ENCODE measurements at places on chromosomes 11 and 22. TPM values are rescaled to one million over a fixed set of nuclear protein-coding genes. Genes with fewer than 3 reads are reported as not detected.

The SMTNL1 gene
- not detected for total RNA-seq

The PGM2L1 gene
- total RNA-seq = 9.1 TPM

The KRTAP5-2 gene
- not detected for total RNA-seq

The RIC3 gene
- 66.9 TPM for total RNA-seq

The SULT4A1 gene
- not detected for total RNA-seq

The ATG2A gene
- total RNA-seq = 33.5 TPM

Measured in naive thymus-derived CD4-positive, alpha-beta T cell (primary cell).